Stimulated activated CD4-positive, alpha-beta T cell treated with anti-CD3 and anti-CD28 coated beads, Interleukin-12 subunit alpha, Interleukin-12 subunit beta, amount 100 ng/mL, for 24 hours (primary cell): ENCODE measurements at places on chromosomes 4 and X.

DNA sequence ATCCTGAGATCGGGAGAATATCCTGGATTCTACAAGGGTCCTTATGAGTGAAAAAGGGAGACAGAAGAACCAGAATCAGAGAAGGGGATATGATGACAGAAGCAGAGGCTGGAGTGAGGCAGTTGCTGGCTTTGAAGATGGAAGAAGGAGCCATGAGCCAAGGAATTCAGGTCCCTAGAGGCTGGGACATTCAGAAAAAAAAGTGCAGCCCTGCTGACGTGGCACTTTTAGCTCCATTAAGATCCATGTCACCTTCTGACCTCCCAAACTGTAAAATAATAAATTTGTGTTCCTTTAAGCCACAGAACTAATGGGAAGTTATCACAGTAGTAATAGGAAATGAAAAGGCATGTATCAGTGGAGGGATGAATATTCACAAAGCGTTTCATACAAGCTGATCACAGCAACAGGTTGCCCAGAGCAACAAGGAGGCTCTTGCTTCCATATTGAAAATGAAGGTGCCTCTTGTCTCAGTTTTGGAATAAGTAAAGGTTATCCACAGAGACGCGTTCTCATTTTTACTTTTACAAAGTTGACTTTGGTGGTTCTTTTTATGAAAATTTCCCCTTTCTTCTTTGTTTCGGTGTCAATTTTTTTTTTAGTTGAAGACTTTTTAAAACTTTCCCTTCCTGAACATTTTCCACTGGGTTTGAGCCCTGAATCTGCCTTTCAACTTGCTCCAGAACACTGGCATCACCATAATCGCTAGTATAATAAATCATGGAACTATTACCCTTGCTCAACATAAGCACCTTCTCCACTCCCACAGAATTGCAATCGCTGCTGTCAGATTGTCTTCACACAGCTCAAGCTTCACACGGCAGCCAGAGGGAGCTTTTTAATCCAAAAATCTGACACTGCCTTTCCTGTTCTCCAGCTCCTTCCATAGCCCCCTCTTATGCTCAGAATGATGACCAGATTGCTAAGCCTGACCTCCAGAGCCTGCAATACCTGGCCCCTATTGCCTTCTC lies 127.6 kb upstream of the RBPJ start:
- DNase-seq, result no peak

DNA sequence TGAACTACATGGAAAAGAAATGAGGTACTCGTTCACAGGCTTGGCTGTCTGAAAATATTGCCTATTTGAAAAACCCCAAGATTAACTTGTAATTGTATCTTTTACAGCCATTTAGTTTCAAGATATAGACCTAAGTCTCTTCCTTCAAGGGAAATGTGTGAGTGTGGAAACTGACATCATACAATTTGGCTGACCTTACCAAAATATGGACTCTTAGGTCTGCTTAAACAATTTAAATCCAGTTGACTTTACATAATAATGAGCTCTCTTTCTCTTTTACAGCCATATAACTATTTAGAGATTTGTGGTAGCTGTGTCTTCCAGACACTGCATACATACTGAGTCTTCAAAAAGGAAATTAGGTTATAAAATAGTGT lies 186.9 kb downstream of the NR3C2 start:
- no peak for DNase-seq

DNA sequence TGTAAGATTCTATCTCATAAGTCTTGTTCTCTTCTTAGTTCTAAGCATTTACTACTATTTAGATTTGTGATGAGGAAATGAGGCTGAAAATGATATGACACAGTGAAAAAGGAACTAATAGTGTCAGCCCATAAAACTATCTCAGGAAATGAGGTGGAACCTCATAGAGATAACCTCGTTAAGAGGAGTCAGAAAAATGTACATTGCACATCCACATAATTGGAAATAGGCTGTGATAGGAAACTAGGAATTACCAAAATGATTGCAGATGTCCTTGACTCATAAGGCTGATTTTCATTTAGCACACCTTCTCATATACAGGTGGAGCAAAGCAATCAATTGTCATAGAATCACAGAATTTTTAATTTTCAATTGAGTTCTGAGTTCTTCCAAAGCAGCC lies 26.8 kb downstream of the ANXA10 start:
- DNase-seq, result no peak

DNA sequence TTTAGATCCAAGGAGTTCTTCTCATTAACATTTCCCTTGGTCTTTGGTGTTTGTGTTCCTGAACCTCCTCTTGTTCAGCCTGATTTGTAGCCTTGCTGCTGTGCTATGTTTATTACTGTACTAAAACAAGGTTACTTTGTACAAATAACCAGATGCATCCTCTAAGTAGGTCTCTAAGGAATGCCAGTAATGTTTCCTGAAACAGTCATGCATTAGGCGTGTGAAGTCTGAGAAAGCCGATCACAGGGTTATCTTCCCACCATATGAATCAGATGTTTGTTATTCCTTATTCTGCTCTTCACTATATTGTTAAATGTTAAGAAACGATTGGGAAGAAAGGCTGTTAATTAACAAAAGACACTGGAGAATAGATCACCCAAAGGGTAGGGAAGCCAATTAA lies 66.9 kb downstream of the GALNTL6 start:
- no peak for DNase-seq

GRCh38 chr4:184292877-184293276 lies 75.2 kb upstream of the ENPP6 start:
- DNase-seq, result no peak

DNA sequence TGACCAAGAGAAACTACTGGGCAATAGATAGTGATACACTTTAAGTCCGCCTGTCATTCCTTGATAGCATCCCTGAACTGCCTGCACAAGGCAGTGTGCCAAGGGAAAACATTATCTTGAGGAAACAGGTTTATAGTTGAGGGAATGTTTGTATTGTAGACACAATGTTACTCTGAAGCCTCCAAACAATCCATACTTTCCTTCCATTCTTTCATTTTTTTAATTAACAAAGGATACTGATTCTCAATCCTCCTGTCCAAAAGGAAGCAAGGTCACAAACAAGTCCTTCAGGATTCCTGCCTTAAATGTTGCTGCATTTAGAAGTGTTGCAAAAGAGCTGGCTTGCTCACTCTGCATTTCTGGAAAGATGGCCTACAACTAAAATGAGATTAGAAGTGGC lies 61.7 kb upstream of the PRSS48 start:
- DNase-seq, result no peak

GRCh38 chr4:151851354-151851753 lies 90.5 kb upstream of the GATB start:
- no peak for DNase-seq

DNA sequence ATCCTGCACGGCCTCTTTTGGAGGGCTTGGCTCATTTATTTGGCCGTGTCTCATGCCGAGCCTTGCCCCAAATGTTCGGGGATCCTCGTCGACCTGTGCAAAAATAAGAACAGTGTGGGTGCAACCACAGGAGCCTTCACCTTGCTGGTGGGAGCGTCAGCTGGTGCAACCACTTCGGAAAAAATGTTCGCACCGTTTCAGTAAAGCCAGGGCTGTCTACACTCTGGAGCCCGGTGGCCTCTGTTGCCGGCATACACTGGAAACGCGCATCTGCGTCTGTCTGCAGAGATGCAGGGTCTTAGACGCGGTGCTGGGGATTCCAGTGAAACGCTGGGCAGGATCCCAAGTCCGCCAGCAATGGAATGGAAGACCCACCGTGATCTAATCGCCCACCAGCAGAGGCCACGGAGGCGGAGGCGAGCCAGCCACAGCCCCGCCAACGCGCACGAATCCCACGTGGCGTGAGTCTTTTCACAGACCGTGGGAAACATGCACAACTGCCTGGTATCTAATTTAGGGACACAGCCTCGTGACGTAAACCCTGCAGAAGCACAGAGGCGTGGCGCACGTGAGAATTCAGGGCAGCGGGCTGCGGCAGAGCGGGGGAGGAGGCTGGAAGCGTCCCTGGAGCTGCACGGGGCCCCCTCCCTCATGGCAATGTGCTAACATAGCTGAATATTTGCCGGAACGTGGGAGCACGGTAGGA lies 13.8 kb upstream of the MXD4 start:
- no peak for DNase-seq

- no peak for DNase-seq
Measured at GRCh38 chrX:76155786-76156185, 17.1 kb upstream of the PBDC1 start.

DNA sequence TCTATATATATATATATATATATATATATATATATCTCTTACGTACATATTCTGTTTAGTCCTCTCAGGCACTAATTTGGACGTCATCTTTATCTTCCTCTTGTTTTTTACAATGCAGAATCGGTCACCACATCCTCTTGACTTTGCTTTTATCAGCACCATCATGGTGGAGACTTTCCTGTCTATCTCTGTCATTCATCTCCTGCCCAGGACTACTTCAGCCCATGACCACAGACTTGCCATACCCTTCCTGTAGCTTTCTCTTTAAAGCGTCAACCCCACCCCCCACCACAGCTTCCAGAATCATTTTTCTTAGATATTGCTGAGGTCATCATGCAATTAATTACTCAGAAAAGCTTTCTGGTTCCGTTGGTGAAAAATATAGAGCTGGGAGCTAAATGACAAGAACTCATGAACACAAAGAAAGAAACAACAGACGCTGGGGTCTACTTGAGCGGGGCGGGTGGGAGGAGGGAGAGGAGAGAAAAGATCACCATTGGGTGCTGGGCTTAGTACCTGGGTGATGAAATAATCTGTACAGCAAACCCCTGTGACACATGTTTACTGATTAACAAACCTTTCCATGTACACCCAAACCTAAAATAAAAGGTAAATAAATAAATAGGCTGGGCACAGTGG lies 30.5 kb upstream of the PRKX start:
- no peak for DNase-seq

DNA sequence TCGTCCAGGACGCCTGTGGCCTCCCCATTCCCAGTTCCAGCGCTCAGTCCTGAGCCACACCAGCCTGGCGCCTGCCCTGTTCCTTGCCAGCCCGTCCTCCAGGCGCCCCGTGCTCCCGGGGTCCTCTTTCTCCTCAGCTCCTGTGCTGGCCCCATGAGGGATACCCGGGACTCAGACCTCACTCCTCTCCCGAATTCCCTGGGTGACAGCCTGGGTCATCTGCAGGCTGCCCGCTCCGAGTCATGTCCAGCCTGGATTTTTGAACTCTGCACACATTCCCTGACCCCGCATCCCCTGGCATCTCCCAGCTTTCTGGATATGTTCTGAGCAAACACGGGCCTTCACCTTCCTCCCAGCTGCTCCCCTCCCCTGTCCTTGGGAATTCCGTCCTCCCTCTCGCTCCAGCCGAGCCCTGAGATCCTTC lies 14.9 kb upstream of the ADD1 start:
- DNase-seq, result no peak

- DNase-seq, result no peak
Measured at GRCh38 chr4:52376132-52376704, 282.9 kb downstream of the USP46 start.

DNA sequence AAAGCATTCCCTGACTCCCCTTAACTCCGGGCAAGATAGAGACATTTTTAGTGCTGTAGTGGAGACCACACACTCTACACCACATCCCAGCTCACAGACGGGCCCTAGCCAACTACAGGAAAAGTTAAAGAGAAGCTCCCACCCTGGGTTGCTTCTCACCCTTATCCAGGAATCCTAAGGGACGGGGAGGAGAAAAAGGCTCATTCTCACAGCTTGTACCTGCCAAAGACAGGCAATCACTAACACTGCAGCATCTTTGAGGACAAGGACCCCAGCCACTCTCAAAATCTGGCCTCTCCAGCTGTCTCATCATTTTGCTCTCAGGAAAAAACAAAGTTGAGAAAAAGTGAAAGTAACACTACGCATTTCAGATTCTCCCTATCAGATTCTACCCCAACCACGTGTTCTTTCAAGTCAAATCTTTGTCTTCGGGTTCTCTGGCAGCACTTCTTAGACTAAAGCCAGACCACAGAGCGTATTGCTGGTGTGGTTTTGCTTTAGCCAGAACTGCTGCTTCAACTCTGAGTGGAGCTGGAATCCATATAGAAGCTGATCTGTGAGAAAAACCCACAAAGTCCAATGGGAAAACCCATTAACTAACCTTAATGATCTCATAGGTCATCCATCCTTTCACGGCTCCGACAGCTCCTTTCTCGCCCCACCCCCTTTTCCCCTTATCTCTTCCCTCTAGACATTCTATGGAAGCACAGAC lies 605.9 kb upstream of the DIPK2B start:
- DNase-seq, result peak; percentile 17

- DNase-seq, result no peak
Measured at GRCh38 chr4:162461952-162462351, 298.2 kb upstream of the FSTL5 start.

DNA sequence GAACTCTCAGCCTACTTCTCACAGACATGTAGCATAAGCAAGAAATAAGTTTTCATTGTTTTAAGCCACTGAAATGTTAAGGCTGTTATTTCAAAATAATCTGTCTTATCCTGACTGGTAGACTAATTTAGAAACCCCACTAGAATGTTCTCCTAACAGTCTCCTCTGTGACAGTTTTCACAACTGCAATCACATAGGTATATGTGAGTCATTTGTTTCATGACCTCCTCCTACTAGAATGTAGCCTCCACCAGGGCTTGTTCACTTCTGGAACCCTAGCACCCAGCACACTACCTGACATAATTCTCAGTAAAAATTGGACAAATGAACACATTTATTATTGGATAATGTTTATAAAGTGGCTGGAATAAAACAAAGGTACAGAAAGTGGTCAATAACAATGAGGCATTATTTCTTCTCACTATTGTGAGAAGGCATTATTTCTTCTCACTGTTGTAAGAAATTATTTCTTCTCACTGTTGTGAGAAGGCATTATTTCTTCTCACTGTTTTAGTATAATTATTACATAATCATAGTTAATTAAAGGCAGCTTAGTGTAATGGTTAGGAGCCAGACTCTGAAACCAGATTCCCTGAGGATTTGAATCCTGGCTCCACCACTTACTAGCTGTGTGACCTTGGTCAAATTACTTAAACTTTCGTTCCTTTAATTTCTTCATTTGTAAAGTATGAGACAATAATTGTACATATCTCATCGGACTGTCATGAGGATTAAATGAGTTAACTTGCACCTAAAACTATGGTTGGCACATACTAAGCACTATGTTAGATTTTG lies 251.5 kb downstream of the RASL11B start:
- no peak for DNase-seq

GRCh38 chr4:123093236-123093635 lies 170.8 kb upstream of the NUDT6 start:
- no peak for DNase-seq

DNA sequence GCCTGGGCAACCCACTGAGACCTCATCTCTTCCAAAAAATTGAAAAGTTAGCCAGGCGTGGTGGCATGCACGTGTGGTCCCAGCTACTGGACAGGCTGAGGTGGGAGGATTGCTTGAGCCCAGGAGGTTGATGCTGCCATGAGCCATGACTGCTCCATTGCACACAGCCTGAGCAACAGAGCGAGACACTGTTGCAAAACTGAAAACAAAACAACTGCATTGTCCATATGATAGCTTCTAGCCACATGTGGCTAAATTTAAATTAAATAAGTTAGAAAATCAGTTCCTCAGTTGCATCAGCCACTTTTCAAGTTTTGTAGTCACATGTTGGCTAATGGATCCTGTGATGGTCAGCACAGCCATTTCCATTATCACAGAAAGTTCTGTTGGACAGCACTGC lies 67.9 kb downstream of the GAB1 start:
- DNase-seq, result no peak
